ENCODE measurements at places on chromosomes 7 and 10.

DNA sequence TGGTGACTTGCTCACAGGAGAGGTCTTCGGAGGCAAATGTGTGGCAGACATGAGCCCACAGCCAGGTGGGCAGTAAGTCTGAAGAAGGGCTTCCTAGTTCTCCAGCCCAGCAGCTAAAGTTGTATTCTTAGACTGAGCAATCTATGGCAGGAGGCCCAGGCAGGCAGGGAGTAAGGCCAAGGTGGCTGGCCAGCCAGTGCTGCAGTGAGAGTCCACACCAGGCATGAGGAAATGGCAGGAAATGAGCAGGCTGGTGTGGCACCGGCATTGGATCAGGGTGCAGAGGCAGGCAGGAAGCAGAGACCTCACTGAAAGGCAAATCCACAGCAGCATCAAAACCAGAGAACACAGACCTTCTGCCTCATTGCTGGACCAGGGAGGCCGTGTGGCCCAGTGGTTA, 84.6 kb upstream of the PDE1C start:
- no peak for DNase-seq

- DNase-seq, result peak; percentile 3
Observed at GRCh38 chr10:106355450-106355849, 809.1 kb downstream of the SORCS1 start.

DNA sequence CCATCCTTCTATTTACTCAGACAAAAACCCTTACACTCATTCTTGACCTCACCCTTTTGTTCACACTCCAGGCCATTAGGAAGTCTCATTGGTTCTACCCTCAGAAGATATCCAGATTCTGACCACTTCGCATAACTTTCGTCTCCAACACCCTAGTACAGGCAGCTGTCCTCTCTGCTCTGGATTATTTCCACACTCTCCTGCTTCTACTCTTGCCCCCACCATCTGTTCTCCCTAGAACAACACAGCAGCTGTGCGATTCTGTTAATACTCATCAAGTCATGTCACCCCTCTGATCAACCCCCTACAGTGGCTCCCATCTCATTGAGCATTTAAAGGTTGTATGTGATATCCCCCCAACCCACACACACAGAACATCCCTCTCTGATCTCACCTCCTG, 15.5 kb upstream of the TRIL start:
- DNase-seq, result no peak

DNA sequence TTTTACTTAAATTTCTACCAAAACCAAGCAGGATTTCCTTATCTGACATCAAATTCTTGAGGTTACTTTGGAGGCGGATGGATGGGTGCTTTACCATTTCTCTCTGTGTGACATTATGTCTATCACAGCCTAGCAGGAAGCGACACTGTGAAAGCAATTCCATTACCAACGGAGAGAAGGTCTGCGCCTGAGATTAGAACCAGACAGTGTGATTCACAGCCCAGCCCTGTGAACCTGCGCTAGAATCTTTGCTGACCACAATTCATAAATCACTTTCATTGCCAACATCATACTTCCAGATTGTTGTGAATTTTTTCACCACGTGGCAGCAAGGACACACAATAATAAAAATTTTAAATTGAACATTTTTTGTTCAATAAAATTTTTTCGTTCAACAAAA, 126.5 kb downstream of the CUBN start:
- no peak for DNase-seq

- peak; percentile 26 for DNase-seq
Observed at GRCh38 chr7:40133561-40134427, 628 bp downstream of the MPLKIP start.

DNA sequence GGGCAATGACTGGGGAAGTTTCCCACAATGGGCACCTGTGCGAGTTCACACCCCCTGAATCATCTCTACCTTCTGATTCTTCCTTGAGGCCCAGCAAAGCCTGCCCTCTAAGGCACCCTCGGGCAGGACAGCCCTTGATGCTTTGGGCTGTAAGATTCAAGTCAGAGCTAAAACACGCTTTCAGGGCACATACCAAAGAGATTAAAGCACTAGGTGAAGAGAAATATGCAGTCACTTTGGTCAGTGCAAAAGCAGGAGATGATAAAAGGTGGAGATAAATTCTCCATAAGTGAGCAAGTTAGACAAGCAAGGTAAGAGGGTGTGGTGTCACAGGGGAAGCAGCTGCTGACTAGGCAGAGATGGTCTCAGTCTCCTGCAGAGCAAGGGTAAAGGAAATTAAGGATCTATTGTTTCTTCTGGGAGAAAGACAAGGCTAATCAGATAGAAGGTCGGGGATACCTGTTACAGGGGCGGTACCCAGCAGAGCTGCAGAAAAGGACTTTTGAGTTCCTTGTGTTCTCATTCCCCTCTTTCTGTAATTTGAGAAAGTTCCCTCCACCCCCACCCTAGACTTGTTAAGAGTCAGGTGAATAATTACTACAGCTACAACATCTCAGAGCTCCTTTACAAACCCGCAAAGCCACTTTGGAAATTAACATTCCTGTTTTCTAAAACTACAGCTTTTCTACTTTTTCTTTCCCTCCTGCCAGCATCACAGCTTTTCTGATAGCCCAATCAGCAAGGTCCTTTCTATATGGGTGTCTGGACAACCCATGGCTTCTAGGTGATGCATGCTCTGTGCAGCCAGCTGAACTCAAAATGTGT, 26.4 kb downstream of the PDLIM1 start:
- DNase-seq, result no peak

All from RPMI8226 (cell line).